ENCODE measurements at places on chromosomes 6 and 20.

- DNase-seq: peak; percentile 4
Observed at GRCh38 chr6:50145125-50145524, 95.4 kb upstream of the DEFB112 start.

- DNase-seq: peak; percentile 61
Observed at GRCh38 chr20:1005452-1006027, 3.4 kb upstream of the RSPO4 start.

DNA sequence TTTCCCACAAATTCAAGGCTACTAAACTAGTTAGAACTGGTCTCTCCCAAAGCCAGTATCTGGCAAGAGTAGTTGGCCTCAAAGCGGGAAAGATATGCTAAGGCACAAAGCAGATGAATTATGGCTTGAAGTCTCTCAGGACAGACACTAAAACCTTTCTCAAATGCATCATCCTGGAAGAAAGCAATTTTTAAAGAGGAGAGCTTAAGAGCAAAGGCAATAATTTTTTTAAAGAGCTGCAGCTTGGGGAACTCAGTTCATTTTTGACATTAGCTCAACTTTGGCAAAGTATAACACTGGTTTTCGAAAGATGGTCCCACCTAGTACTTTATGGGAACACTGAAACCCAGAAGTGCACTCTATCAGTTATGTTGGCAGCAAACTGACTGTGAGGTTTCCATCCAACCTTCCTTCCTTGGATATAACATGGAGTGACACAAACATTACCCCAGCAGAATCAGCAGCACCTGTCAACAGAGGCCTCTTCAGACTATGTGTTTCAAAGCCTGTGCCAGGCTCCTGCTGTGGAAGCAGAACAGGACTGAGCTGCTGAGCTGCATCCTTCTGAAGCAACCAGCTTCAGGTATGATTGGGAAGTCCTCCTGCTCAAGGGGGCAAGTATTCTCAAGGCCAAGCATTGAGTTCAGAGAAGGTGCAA, 852.3 kb upstream of the HS3ST5 start:
- DNase-seq: no peak

DNA sequence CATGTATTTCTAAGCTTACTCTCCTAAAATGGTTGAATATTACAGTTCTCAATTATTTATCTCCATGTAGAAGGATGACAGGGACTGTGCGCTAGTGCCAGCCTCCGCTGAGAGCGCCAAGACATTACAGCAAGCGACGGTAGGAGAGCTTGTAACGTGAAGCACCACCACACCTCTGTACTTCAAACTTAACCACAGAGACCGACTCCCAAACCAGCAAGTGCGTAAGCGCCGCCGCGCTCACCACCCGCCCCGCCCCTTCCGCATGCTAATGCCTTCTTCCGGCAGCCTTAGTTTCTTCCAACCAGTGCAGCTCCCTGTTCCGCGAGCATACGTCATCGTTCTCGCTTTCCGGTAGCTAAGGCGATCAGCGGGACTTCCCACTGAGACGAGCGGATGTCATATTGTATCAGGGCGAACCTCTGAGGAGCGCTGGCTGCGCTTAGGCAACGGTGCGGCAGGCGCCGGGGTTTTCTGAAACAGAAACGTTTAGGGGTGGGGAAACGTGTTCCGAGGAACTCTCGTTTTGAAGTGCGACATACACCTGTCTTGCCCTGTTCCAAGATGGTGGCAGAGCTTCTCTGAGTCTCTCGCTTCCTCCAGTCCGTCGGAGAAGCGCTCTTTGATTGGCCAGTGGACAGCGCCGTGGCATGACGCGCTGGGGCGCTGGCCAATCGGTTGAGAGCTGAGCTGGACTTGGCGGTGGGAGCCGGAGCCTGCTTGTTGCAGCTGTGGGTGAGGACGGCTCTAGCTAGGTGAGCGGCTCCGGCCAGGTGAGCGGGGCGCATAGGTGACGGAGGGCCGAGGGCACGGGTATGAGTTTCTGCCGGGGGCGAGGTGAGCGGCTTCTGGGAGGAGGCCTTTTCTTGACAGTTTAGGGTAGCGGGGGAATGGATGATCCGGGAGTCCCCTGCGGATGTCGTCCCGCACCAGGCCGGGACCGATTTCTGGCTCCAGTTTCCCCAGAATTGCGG, at the start of gene SEC23B:
SEC23B (plus strand) TSS at position 723 of the 974 bp plus-strand sequence. CDS start 2,896 bp downstream, outside the sequence.
- DNase-seq: peak; percentile 99

- no peak for DNase-seq
Observed at GRCh38 chr20:48411245-48411644, 416.6 kb downstream of the PREX1 start.

- DNase-seq: peak; percentile 75
Observed at GRCh38 chr6:116556065-116556464, 2.5 kb downstream of the CALHM4 start.

DNA sequence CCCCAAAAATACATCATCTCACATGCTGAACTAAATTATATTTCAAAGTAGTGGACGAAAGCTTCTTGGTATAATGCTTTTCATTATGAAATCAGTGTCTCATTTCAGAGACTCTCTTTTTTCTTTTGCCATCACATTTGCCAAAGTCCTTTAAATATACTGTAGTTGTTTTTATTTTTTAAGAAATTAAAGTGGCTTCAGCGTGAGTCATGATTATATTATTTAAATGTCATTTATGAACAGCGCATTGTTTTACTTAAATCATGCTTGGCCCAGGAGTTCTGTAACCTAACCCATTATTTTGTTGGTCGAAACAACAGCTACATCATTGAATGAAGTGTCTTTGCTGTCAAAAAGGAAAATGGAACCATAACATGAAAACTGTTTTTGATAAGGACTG, 100.9 kb downstream of the CD109 start:
- no peak for DNase-seq
